WERI-Rb-1 (cell line): ENCODE measurements at places on chromosomes 5 and 9.

- peak; percentile 25 for DNase-seq
Observed at GRCh38 chr9:8857068-8857925, 1057.7 kb upstream of the DMAC1 start.

- no peak for DNase-seq
Observed at GRCh38 chr5:54997081-54997480, 11.7 kb upstream of the ESM1 start.

GRCh38 chr9:89223396-89223977 lies 44.9 kb upstream of the SHC3 start:
- no peak for DNase-seq

DNA sequence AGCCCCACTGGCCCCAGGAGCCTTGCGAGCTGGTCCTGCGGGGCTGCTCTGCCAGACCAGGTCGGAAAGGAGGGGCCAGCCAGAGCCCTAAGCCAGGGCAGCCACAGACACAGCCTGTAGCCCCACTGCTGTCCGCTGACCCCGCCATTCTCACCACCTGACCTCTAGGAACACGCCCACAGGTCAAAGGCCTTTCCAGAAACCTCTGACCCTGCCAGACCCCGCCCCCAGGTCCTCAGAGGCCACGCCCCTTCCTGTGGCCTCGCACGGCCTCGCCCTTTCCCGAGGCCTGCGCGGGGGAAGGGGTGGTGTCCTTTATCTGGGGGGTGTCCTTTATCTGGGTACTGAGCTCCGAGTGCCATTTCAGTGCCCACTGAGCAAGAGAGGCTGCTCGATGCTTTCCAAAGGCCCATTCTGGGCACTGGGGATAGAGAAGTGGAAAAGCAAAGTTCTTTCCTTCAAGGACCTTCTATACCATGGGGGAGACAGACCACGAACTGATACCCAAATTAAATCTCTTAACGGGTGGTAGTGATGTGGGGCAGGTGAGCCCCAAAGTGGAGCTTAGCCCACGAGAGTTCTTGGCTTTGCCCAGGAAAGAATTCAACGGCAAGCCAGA lies 46.5 kb downstream of the P4HA2 start:
- DNase-seq: peak; percentile 17

GRCh38 chr5:126508251-126508961 lies 85.2 kb downstream of the GRAMD2B start:
- DNase-seq: no peak

DNA sequence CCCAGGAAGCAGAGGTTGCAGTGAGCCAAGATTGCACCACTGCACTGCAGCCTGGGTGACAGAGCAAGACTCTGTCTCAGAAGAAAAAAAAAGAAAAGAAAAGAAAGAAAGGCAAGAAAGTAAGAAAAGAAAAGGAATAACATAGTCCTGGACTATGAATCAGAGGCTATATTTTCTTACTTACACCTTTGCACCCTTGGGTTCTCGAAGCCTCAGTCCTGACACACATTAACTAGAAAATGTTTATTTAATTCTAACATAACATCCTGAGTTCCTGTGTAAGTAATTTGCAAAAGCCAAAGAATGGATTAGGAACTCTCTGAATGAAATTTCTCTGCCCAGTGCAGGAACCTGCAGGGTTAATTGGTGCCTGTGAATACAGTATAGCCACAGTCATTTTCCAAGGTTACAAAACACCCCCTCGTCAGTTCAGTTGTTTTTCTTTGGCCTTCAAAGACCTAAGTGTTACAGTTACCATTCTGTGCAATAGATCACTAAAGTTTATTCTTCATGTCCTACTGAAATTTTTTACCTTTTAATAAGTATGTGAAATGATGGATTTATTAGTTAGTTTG lies 147.6 kb downstream of the SV2C start:
- DNase-seq: no peak

DNA sequence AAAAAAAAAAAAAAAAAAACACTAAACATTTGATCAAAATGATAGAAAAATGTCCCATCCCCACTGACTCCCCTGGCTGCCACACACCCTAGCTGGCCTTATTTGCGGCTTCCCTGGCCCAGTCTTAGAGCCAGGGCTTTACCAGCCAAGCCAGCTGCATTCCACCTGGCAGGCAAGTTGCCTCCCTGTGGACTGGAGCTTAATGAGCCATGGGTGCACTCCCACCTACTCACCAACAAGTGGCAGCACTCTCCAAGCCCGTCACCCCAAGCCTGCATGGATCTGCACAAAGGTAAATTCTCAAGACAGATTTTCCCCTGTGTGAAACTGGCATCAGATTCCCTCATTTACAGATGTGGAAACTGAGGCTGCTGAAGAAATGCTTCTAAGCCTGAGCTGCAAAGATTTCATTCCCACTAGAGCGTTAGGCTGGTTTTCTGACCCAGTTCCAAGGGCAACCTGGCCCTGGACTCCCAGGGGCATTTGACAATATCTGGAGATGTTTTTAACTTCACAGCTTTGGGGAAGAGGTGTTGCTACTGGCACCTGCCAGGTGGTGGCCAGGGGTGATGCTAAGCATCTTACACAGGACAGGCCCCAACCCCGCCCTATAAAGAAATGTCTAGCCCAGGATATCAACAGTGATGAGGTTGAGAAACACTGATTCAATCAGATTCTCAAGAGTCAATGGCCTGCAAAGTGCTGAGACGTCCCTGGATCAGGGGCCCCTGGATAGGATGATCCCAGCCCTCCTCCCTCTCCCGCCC lies 21.9 kb upstream of the VDAC1 start:
- DNase-seq: peak; percentile 80

DNA sequence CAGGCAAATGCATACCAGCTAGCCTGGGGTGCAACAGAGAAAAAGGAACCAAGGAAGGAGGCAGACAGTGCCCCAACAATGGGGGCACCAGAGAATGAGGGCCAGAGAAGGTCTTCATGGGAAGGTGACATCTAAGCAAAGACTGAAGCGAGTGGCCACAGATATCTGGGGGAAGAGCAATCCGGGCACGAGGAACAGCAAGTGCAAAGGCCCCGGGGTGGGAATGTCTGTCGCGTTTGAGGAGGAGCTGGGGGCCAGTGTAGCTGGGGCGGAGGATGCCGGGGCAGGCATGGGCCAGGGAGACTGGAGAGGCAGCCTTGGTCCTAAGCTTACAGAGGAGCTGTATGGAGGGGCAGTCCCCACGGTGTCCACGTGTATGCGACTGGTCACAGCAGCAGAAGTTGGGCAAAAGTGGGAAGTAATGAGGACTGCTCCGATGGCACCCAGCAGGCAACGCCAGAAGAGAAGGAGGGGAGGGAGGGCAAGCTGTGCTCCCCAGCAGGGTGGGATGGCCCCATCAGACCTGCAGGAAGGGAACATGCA lies 19.1 kb downstream of the EEIG1 start:
- no peak for DNase-seq

DNA sequence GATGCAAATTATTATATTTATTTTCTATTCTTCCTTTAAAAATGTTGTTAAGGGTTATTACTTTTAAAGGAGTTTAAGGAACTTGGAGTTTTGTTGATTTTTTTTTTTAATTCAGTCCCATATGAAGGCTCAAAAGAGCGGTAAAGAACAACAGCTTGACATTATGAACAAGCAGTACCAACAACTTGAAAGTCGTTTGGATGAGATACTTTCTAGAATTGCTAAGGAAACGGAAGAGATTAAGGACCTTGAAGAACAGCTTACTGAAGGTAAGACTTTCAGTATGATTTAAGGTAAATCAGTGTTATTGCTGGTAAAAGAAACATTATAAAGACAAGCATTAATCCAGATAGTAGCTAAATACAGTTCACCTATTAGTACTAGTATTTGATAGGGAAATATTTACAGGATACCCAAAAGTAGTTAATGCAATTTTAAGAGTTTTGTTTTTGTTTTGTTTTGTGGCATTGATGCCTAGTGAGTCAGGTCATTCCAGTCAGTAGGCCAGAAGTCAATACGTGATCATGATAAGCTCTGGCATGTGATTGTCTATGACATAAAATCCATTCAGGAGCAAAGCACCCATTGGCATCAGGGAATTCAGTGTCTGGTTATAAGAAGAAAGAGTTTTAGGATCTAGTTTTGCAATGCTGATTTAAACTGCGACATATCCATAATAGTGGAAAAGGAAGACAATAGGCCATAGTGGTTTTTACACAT lies 49.2 kb downstream of the CNTRL start:
- DNase-seq: no peak

- no peak for DNase-seq
Observed at GRCh38 chr9:130948266-130948665, 9.2 kb upstream of the FIBCD1 start.

- no peak for DNase-seq
Observed at GRCh38 chr5:25881318-25882036, 1156.9 kb downstream of the CDH9 start.

- DNase-seq: no peak
Observed at GRCh38 chr5:109006129-109006528, 258.4 kb downstream of the FER start.

DNA sequence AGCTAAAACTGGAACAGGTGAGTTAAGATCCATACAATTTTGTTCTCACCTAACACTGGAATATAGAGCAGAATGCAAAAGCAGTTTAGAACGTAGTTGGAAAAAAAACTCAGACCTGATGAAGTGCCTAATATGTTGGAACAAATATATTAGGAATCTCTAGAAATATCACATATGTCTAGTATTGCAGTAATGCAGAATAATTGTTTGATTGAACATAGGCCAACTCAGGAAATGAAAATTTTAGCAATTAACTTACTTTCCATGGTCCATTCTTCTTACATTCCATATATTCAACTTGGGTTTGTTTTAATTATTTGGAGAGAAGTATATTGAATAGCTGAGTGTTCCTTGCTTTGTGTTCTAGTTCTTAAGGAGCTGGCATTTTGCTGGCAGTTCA lies 111.8 kb upstream of the ADAMTSL1 start:
- no peak for DNase-seq

DNA sequence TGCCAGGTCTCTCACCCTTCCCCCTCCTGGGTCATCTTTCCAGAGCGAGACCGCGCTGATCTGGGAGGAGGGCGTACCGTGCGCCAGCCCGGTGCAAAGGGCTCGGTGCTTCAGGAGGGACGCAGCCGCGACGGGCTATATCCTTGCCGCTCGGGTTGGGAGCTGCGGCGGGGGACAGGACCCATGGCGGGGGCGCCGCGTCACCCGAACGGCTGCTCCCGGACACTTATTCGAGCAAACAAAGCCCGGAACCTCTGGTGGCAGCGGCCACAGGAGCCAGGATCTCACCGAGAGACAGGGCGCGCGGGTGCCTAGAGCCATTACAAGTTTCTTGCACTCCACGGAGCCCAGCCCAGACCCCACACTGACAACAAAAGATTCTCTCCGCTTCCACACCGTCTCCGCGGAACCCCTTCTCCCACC lies 1.3 kb downstream of the SEMA6A start:
- DNase-seq: peak; percentile 60

- DNase-seq: no peak
Observed at GRCh38 chr9:34216325-34216724, 37.5 kb downstream of the UBAP1 start.

DNA sequence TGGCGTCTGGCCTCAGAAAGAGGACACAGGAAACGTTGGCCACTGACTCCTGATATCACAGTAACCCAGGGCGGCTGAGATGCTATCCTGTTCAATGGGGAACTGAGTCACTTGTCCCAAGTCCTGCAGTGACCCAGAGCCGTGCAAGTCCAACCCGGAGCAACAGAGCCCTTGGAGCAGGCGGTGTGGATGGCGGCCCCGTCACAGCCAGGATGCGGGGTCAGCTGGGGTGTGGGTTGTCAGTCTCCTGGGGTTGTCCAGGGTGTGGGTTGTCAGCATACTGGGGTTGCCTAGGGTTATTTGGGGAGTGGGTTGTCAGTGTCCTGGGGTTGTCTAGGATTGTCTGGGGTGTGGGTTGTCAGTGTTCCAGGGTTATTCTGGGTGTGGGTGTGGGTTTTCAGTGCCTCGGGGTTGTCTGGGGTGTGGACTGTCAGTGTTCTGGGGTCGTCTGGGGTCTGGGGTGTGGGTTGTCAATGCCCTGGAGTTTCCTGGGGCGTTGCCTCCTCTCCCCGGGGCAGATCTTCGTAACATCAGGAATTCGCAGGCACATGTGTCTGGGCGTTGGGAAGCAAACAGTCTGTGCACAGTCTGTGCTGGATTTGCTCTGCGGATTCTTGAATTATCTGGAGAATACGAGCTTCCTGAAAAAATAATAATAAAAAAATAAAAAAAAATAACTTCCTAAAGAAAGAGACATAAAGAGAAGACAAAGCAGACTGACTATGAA lies 257.5 kb downstream of the PARP8 start:
- DNase-seq: no peak

DNA sequence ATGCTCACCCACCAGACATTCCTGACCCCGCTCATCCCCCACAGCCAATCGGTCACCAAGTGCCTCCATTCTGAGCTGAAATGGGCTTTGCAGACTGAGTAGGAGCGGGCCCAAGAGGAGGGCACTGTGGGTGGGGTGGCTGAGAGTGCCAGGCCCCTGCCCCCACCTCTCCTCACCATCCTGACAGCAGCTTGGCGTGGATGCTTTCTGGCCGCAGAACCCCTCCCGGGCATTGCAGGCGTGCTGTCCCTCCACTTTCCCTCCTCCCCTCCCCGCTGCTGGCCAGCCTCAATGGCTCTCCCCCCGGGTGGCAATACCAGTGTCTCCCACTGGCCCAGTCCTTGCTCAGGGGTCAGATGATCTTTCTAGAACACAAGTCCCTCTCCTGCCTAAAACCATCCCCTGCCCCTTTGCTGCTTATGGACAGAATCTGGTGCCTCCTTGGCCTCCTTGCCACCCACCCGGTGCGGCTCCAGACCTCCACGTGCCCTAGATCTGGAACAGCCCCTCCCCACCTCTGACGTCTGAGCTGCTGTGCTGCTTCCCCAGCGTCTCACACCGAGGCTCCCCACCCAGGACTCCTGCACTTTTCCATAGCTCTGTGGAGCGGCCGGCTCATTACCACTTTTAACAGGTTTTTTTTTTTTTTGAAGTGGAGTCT lies 6.1 kb downstream of the FLT4 start:
- no peak for DNase-seq

- DNase-seq: no peak
Observed at GRCh38 chr9:97714435-97714834, 17.3 kb upstream of the XPA start.

- DNase-seq: no peak
Observed at GRCh38 chr5:54626407-54626806, 108.8 kb downstream of the SNX18 start.

GRCh38 chr5:945691-946551 lies 53.2 kb downstream of the TRIP13 start:
- DNase-seq: no peak
